ENCODE measurements at places on chromosomes 2 and 18.

GRCh38 chr2:104378853-104379374, 475.0 kb upstream of the POU3F3 start:
- DNase-seq: peak; percentile 32

GRCh38 chr2:38427936-38428335, 50.9 kb upstream of the ATL2 start:
- DNase-seq: no peak

DNA sequence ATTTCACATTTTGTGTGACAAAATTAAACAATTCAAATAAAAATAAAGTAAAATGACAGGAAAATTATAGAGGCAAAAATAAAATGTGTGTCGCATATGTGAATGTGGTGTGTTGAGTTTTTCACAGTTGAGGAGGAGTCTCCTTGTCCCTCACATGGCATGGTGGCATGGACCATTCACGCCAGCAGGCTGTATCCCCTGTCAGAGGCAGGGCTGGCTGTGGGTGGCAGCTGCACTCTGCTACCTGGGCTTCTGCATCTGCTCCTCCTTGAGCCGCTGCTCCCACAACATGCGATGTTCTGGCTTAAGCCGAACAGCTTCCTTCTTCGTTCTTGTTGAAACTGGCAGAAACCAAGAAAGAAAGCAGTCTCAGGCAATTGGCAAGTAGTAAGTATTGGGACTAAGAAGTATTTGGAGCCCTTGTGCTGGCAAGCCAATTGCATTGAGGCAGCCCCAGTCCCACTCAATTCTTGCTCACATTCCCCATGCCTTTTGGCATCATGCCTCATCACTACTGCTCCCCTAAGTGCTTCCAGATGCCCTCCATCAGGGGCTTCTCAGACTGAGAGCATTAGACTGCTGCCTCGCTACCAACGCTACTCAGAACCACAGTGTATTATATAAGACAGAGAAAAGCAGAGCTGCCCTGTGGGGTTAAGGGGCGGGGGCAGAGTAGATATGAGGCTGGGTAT, 177.9 kb upstream of the NABP1 start:
- no peak for DNase-seq

- DNase-seq: no peak
Observed at GRCh38 chr2:162242586-162243280, 512 bp downstream of the FAP start.

DNA sequence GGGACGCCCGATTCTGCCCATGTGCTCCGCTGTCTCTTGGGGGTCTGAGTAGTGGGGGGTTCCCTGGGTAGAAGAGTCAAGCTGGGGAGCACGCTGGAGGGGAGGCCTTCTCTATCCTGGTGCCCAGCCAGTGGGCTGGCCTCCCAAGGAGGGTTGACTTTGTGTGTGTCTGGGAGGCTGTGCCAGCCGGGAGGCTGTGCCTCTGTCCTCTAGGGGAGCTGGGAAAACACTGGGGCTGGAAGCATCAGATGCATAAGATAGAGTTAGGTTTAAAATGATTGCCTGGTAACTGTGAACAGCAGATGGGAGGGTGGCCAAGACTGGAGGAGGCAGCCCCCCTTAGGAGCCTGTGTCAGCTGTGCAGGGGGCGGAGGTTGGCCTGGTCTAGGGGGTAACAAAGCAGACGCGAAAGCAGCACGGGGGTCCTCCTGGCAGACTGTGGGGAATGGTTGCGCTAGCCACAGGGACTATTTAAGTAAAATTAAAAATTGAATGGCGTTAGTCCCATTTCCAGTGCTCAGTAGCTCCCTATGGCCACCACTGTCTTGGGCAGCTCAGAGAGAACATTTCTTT, 1.3 kb downstream of the ING5 start:
- no peak for DNase-seq

DNA sequence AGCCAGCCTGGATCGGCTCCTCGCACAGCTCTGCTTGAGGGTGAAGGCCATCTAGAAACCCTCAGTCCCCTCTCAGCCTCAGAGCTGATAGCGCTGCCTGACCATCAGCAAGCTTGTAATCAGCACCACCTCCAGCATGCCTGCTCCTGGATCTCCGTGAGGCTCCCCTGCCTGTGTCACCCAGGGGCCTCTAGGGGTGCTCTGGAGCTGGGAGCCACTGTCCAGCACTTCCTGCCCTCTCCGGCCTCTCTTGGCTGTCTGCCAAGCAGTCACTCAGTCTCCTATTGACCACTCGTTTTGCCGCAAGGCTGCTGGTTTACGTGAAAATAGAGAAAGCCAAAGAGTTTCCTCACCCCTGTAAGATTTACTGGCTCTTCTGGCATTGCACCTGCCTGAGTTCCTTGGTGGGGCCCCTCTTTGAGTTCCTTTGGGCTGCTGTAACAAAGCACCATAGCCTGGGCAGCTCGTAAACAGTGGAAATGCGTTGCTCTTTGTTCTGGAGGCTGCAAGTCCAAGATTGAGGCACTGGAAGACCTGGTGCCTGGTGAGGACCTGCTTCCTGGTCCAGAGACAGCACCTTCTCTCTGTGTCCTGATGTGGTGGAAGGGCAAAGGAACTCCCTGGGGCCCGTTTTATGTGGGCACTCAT, 17.9 kb downstream of the CAPN10 start:
- DNase-seq: peak; percentile 78

DNA sequence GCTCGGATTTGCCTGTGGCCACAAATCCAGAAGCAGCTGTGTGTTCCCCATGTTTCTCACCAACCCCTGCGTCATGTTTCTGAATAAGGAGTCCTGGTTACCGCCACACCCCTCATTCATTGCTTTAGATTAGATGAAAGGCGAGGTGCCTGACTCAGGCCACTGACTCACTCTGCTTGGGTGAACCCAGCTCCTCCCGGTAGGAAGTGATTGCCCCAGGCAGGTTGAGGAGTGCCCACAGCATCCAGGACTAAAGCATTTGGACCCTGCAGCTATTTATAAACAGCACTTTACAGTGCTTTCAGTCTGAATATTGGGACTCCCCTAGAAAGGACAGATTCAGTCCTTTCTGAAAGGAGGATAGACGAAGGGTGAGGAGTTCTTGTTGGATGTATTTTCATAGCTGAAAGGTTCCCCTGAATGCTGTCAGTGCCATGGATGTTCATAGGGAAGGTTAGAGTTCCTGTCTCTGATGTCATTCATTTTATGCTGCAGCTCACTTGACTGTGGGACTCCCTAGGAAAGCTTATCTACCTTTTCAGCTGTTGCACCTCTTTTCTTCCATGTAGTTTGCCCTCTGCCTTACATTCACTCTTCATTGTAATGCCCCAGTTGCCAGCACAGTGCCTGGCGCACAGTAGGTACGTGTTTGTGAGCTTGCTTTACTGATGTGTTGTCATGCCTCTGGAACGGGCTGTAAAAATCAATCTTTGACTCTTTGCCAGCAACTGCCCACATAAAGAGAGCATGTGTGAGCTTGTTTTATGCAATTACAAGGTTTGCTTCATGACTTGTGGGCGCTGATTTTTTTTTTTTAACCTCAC, 14.9 kb downstream of the ITGA6 start:
- no peak for DNase-seq

- DNase-seq: no peak
Observed at GRCh38 chr2:197332641-197333040, 22.1 kb upstream of the ANKRD44 start.

GRCh38 chr2:74502720-74503505, 3.5 kb upstream of the LBX2 start:
- DNase-seq: peak; percentile 53

DNA sequence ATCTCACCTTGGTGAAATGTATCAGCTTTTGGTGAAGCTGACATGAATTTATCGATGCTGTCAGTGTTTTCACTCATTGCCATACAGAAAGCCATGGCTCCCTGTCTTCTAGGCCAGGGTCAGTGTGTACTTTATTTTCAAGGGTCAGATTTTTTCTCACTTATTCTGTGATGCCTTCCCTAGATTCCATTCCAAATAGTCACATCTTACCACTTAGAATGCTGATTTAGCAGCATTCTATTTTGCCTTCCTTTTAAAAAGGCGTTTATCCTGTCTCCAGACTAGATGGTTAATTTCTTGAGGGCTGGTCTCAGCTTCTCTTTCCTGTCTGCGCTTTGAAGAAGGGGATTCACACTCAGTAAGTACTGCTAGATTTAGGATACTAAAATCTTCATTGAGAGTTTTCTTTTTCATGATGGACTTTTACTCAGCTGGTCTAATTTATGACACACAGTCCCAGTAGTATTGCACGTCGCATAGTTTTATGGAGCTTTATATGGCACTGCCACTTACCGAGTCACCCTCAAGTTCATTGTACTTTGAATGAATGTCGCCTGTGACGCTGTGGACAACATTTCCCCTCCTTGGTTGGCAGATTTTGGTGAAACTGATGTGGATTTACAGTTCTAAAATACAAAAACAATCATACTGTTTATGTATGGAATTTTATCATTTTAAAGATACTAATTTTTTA, 194.0 kb downstream of the ZNF407 start:
- no peak for DNase-seq

- DNase-seq: no peak
Observed at GRCh38 chr2:187855689-187856088, 301.5 kb upstream of the TFPI start.

DNA sequence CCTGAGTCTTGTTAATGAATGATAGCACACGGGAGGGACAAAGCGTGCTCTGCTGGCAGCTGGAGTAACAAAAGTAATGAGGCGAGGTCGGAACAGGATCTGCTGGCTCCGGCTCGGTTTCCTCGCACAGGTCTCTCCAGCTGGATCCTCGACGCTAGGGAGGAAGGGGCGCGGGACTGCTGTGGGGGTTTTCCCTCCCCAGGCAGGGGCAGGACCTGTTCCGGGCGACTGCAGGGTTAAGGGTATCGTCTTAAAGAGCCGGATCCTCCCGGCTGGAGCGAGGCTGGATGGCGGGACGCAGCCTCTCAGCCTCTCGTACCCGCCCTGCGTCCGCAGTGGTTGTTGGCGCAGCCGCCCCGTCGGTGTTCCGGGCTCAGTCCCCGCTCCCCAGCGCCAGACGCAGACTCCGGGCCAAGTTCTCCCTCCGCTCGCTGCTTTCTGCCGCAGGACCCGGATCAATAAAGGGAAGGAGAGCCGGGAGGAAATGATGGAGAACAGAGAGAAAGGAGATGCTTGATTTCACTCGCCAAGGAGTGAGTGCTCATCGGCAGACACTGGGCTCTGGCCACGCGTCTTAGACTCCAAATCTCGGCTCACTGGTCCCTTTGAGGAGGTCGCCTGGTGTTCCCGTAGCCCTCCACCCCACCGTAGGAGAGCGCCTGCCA, 1.1 kb upstream of the LIPG start:
- DNase-seq: peak; percentile 35

- DNase-seq: no peak
Observed at GRCh38 chr2:58358026-58358425, 116.9 kb upstream of the FANCL start.

DNA sequence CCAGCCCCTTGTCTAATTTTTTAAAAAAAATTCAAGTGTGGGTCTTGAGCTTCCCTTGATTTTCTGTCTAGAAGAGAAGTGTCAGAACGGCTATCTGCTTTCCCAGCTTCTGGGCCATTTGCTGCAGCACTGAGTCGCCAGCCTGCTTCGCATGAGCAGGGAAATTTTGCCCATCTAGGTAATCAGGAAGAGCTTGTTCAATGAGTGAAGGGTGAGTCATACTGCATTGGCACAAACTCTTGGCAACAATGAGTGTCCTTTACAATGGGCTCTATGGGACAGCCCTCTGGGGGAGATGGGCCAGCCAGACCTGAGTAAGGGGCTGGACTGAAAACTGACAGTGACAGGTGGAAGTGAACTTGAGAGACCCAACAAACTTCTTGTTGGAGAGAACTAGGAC, 2.4 kb upstream of the RNF144A start:
- DNase-seq: no peak

- no peak for DNase-seq
Observed at GRCh38 chr18:70311726-70312125, 22.9 kb downstream of the SOCS6 start.

GRCh38 chr2:70716131-70716743, 51.8 kb downstream of the ADD2 start:
- DNase-seq: no peak

DNA sequence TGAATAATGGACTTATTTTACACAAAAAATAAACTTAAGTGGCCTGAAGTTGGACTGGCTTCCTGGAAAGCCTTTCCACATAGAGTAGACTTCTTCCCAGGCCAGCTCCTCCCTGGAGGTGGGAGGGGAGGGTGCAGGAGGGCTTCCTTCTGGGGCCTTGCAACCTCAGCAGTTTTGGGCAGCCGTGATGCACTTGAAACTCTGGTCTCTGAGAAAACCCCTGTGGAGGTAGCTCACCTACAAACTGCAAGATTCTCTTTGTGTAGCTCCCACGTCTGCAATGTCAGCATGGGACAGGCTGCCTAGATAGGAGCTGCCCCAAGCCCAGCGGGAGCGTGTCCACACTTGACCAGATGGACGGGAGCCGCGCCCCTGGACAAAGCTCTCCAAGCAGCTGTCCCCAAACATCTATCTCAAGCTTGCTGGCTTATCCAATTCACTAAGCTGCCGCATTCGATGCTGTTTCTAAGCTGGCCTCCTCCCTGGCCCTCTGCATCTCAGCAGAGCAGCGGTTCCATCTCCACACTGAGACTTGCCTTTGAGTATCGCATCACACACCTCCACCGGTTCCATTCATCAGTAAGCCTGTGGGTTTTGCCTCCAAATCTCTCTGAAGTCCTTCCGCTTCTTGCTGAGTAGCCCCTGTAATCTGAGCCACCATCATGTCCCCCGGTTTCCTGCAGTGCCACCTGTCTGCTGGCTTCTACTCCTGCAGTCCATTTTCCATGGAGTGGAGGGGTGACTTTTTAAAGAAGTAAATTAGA, 1.6 kb upstream of the LPIN1 start:
- DNase-seq: peak; percentile 25

- no peak for DNase-seq
Observed at GRCh38 chr2:105802587-105802986, 57.9 kb downstream of the NCK2 start.

DNA sequence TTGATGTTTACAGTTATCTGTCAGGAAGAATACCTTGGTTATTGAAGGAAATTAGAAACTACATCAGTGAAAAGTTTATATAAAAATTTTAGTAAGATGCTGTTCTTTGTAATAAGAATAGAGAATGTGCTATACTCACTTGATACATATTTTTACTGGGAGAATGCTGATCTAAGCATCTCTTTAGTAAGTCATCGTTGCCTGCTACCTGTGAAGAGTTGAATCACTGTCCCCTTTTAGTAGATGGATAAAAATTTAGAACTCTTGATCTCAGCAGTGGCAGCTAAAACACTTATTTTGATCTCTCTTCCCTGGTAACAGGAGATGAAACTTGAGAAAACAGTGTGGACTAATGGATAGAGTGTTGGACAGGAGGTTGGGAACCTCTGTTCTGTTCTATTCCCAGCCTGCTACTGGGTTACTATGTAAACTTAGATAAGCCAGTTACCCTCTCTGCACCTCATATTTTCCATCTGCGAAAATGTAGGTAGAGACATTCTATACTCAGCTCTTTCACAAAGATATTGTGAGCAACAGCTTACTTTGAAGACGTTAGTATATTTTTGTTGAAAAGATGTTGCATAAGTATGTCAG, 100.3 kb downstream of the FEZ2 start:
- DNase-seq: no peak

GRCh38 chr2:18825838-18826237, 236.5 kb upstream of the NT5C1B start:
- DNase-seq: no peak

- no peak for DNase-seq
Observed at GRCh38 chr2:110637093-110637492, 40.8 kb downstream of the BUB1 start.

Data from endothelial cell (in vitro differentiated cells).